Stimulated activated CD8-positive, alpha-beta memory T cell treated with anti-CD3 and anti-CD28 coated beads, Interleukin-7, amount 100 ng/mL, for 48 hours (primary cell): ENCODE measurements at places on chromosomes 3 and 15.
A peak's percentile ranks its signal among the peaks of the same experiment; 100 is the strongest.

- DNase-seq = no peak
Measured at GRCh38 chr3:28242519-28242918, 1.1 kb downstream of the CMC1 start.

- DNase-seq = no peak
Measured at GRCh38 chr15:77473328-77473727, 52.6 kb downstream of the HMG20A start.

- DNase-seq = no peak
Measured at GRCh38 chr3:52222319-52223221, 2.9 kb downstream of the TLR9 start.

DNA sequence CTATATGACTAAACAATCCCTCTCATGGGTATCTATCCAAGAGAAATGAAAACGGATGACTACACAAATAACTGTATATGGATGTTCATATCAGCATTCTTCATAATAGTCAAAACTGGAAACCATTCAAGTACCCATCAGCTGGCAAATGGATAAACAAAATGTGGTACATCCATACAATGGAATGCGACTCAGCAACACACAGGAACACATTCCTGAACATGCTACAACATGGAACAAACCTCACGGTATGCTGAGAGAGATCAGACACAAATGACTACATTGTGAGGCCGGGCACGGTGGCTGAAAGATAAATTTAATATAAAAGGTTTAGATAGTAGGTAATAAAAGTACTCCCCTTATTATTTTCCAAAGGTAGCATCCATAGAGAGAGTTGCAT is 42.6 kb downstream of the CCR4 start:
- no peak for DNase-seq

GRCh38 chr3:14497321-14497720 is 42.8 kb downstream of the GRIP2 start:
- DNase-seq = no peak

DNA sequence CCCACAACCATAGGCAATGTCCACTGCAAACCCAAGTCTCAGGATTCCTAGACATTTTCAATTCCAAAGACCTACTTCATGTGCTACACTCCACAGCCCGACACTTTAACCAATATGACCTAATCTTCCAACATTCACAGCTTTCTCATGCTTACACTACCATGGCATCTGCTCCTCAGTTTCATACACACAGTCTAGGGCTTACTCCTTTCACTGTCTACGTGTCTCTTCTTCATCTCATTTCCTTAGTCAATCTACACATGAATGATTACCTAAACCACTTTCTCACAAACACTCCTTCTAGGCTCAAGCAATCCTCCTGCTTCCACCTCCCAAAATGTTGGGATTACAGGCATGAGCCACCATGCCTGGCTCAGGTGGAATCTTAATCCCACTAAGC is 106.3 kb downstream of the STAG1 start:
- DNase-seq = no peak

DNA sequence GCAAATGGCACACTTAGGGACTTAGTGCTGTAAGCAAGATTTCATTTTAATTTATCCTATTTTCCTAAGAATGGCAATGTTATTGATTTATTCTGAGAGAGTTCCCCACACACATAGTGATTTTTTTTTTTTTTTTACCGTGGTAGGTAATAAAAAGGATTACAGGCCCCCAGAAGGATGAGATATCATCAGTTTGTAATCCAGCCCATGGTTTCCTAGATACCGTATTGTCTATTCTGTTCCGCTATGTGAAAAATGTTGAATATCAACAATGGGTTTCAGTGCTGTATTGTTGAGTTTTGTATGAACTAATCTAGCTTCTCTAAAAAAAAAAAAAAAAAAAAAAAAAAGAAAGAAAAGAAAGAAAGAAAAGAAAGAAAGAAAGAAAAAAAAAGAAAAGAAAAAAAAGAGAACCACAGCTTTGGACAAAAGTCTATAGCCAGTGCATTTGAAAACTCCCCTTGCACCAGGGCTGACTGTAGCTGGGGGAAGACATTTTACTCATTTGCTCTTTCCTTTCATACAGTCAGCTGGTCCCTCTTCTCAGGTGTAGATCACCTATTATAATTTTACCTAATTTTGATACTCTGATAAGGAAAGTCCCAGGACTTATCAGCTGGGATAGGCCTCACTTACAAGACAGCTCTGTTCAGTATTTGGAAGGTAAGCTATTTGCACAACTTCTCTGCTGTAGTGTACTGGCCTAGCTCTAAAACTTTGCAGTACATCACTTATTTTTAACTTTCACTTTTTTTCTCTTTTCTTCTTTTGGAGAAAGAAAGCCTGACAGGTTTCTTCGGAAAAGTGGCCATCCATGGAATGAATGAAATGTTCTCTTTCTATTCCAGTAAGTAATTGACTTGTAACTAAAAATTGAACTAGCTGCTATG is 101.4 kb upstream of the SOX2 start:
- no peak for DNase-seq

DNA sequence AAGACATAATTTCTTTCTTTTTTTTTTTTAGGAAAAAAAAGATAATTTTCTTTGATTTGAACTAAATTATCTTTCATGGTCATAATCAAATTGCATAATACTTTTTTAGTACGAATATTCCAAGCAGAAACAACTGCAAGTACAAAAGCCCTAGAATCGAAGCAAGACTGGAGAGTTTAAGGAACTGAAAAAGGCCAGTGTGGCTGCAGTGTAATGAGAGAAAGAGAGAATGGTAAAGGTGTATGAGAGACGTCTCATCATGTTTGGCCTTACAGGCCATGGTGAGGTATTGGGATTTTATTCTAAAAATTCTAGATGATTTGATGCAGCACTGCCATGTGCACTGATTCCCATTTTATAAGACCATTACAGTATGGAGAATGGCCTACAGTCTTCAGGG is 180.9 kb downstream of the SUCNR1 start:
- DNase-seq = no peak

GRCh38 chr15:74511583-74511982 is 29.4 kb upstream of the ARID3B start:
- no peak for DNase-seq

DNA sequence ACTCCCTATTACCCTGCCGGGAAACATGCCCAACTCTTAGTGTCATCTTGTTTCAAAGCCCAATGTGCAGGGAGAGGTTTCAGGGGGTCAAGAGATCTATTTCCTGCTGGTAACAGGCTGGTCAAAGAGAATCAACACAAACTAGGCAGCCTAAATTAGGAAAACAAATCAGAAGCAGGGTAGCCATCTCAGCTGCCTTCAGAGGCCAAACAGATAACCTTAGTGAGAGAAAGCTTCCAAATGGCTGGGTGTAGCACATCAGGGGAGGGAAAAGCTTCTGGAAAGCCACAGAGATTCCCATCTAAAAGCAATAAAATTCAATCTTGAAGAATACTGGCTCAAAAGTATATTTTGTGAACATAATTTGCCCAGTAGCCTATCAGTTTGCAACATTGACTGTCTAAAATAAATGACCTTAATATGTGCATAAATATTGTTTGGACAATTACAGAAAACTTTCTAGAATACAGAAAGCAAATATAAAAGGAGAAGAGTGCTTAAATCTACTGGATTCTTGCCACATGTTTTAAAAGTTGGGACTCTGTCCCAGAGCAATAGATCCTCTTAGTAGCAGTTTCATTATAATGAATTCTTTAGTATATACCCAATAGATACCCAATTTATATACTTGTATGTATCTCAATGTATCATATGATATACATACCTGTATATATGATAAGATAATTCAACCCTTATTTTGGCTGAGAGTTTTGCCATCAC is 371.9 kb upstream of the RARB start:
- DNase-seq = no peak

- no peak for DNase-seq
Measured at GRCh38 chr15:59741274-59741906, 52.3 kb upstream of the BNIP2 start.

DNA sequence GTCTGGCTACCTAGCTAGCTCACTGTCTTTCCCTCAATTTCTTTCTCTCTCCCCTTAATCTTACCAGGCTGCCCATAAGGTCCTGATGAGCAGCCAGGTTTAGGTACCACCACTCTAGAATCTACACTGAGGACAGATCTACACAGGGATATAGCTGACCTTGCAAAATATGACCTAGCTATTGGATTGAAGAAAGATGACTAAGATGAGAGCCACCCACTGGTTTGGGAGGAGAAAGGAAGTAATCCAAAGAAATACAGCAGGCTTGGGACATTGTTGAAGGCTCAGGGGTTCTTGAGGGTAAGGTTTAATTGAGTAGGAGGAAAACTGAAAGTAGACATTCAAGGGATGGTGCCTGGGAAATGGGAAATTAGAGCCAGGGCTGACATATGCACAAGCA is 142.0 kb upstream of the TMC3 start:
- DNase-seq = no peak

GRCh38 chr3:159813822-159814531 is 174.7 kb upstream of the IL12A start:
- no peak for DNase-seq

DNA sequence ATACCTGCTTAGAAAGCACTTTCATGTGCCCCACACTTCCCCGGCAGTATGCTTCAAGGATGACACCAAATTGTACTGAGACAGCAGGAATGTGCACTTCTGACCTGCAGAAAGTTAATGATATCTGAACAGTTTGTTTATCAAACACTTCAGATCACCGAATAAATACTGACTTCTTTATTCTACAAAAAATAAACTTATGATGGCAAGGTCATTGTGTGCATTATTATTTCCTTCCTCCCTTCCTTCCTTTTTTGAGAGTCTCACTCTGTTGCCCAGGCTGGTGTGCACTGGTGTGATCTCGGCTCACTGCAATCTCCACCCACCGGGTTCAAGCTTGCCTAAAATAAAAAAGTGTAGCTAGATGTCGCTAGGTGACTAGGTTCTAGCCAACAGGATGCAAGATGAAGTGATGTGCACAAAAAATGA is 80.3 kb downstream of the FAIM start:
- no peak for DNase-seq

DNA sequence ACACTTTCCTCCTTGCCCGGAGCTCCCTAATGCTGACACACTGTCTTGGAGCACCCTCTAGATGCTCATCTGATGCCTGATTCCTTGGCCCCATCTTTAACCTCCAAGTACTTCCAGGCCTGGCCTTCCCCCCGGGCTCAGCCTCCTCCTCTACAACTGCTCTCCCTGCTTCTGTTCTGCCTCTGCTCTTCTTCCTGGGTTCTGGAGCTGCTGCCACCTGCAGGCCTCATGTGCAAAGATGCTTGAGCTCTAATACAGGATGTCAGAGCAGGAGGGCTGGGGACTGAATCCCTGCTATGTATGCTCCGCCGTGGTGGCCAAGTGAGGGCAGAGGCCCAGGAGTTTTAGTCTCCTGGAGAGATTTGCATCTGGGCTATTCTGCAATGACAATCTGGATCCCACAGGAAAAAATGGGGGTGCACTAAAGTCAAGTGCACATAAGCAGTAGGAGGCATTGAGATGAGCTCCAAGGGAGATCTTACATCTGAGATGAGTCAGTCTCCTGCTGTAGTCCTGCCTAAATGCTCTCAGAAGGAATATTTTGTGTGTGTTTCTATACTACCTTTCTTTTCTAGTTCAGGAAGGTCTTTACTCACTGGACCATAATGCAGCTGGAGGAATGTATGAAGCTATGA is 296.3 kb downstream of the UACA start:
- no peak for DNase-seq

GRCh38 chr3:152505926-152506325 is 237.2 kb downstream of the MBNL1 start:
- DNase-seq = peak; percentile 27

- no peak for DNase-seq
Measured at GRCh38 chr3:51716805-51717204, 9.9 kb downstream of the GRM2 start.

- DNase-seq = no peak
Measured at GRCh38 chr15:68781766-68782588, 38.7 kb downstream of the ANP32A start.

- DNase-seq = no peak
Measured at GRCh38 chr15:80679167-80679803, 15.8 kb upstream of the ABHD17C start.

DNA sequence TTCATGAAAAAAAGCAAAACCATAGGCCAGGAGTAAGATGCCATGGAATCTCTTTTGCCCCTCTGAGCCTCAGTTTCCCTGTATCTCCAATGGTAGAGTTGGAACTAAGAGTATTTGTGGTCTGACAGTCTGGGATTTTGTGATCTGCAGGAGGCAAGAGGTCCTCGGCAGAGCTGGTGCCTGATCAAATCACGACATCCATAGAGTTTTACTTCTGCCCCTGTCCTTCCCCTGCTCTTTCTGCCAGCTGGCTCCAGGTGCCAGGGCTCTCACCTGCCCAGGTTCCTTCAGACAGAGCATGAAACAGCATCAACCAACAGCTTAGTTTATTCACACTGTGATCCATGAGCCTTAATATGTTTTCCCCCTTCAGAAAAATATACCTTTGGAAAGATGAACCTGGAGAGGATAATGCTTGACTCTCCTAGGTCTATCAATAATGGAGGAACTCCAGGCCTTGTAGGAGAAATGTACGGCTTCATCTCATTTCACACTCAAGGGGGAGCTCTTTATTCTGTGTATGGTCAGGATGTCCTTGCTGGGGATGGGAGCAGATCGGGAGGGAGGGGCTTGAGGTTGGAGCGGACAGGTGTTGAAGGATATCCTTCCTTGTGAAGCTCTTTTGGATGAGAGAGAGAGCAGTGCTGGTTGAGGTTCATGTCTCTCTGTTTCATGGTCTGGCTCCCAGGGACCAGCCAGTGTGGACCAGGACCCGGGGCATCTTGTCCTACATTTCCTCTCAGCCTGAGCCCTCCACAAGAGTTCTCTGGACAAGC is 309.9 kb downstream of the RPLP1 start:
- DNase-seq = no peak

GRCh38 chr3:134485075-134485717 is 589 bp downstream of the ANAPC13 start:
- no peak for DNase-seq

- DNase-seq = no peak
Measured at GRCh38 chr3:55765398-55765797, 278.3 kb upstream of the WNT5A start.

DNA sequence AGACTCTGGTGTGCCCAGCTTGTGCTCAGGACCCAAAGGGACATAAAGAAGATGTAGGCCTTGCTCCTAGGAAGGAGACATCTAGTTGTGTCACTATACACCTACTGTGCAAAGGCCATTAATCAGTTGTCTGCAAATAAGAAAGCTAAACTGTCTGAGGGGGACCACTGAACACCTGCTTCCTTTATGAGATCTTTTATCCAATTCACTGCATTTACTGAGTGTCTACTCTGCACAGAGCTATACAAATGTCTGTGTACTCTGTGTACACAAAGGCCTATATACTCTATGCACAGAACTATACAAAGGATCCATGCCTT is 124.8 kb downstream of the CTNNB1 start:
- no peak for DNase-seq

- no peak for DNase-seq
Measured at GRCh38 chr3:65448120-65448519, 590.6 kb downstream of the MAGI1 start.

- DNase-seq = no peak
Measured at GRCh38 chr15:54820098-54820497, 376.6 kb downstream of the RSL24D1 start.

- DNase-seq = no peak
Measured at GRCh38 chr3:32391643-32392535, at the start of gene CMTM7. Gene CMTM7 (plus strand): TSS chr3:32391853. CDS start chr3:32391907, 54 bp downstream.

GRCh38 chr15:35166730-35167359 is 81.8 kb upstream of the NANOGP8 start:
- DNase-seq = no peak

- DNase-seq = no peak
Measured at GRCh38 chr15:41337047-41337446, 4.4 kb downstream of the NUSAP1 start.

- no peak for DNase-seq
Measured at GRCh38 chr3:9211155-9211950, 38.1 kb downstream of the SRGAP3 start.
